Upper lobe of left lung (tissue), 6 donors: ENCODE measurements at places on chromosomes 12 and 14.

GRCh38 chr14:89340200-89341181 lies 76.5 kb downstream of the FOXN3 start:
- no peaks in the 10 kb centered on the region for H3K36me3 ChIP-seq
- H3K4me3 ChIP-seq: no peak overlapping the region
- peaks cover 19% of the 10 kb centered on the region for H3K4me1 ChIP-seq
- H3K27me3 ChIP-seq: no peaks in the 10 kb centered on the region

- H3K27ac ChIP-seq: no peak overlapping the region
- no peaks in the 10 kb centered on the region for H3K36me3 ChIP-seq
- no peaks in the 10 kb centered on the region for H3K4me1 ChIP-seq
Measured at GRCh38 chr14:77812028-77812427, 12.1 kb downstream of the ADCK1 start.

- H3K4me1 ChIP-seq: no peaks in the 10 kb centered on the region
- DNase-seq: no peak
Measured at GRCh38 chr12:132049442-132049841, 94.7 kb downstream of the DDX51 start.

- H3K4me1 ChIP-seq: peaks cover 9% of the 10 kb centered on the region
- no peak overlapping the region for H3K4me3 ChIP-seq
- H3K27ac ChIP-seq: no peak overlapping the region
- no peak for DNase-seq
Measured at GRCh38 chr14:29741909-29742401, 185.7 kb downstream of the PRKD1 start.

DNA sequence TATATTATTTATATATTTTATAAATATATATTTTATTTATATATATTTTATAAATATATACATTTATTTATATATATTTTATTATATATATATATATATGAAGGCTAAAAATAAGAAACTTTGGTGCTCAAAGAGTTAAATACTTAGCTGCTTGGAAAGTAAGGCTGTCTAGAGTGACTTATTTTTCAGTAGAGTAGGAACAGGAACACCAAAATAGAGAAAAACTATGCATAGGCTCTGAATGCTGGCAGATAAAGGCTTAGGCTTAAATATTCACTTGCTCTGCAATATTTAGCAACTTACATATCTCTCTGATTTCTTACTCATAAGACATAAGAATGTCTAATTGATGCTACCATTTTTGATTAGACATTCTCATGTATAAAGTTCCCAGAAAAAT lies 991.2 kb downstream of the VRK1 start:
- no peaks in the 10 kb centered on the region for H3K36me3 ChIP-seq
- DNase-seq: no peak
- H3K4me3 ChIP-seq: no peak overlapping the region
- no peaks in the 10 kb centered on the region for H3K4me1 ChIP-seq
- H3K27ac ChIP-seq: no peak overlapping the region
- no peaks in the 10 kb centered on the region for H3K27me3 ChIP-seq
